ENCODE measurements at places on chromosomes 4 and X.

- no peak for DNase-seq
These were observed 12.4 kb downstream of the ZBTB49 start for GRCh38 chr4:4302416-4302815.

DNA sequence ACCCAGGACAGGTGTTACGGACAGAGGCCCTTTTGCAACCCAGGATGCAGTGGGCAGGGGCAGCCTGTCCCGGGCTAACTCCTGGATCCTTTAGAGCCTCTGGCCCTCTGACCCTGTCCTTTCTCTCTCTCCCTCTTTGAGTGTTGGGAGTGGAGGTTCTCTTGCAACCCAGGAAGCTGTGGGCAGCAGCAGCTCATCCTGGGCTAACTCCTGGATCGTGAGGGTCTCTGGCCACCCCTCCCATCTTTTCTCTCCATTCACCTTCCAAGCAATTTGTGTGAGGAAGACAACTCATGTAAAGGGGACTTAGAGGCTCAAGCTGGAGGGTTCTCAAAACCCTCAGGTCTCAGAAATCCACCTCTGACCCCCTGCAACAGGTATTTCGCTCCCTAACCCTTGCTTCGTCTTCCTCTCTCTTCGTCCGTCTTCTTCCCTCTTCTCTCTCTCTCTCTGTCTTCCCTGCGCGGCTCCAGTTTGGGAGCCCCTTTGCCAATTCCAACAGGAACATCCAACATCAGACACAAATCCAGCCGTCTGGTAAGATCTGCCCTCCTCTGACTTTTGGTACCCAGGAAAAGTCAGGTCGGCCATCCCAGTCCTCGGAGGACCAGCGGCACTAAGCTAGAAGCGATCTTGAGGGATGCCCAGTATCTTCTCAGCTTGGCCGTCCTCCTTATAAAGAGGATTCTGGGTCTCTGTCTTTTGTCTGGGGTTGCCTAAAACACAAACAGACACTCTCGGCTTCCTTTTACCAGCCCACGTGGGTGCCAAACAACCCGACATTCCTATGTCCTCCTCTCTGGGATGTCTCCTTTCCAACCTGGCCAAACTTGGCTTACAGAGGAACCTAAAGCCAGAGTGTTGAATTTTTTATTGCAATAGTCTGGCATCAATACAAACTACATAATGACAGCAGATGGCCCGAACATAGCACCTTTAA, 7.9 kb downstream of the ASMTL start:
- DNase-seq = no peak

GRCh38 chrX:44343412-44344141, at the start of gene EFHC2:
TSS of gene EFHC2 (minus strand) at chrX:44343672. CDS start at chrX:44343588, 84 bp downstream.
- no peak for DNase-seq

GRCh38 chrX:131365766-131366165, 76.7 kb upstream of the IGSF1 start:
- no peak for DNase-seq

DNA sequence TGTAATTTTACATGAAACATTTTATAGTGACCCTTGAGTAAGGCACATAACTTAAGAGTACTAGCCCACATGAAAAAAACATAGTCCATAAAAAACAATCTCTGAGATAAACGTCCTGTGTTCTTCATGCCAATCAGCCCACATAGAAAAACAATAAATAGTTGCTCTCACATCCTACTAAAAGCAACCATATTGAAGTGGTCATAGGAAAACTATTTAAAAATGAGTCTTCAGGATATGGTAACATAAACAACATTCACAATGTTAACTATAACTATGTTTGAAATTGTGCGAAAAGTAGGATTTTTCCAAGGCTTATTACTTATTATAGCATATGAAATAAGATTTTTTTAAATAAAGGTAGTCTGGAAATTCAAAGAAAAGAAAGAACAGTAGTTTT, 77.1 kb upstream of the EPHA5 start:
- no peak for DNase-seq

GRCh38 chrX:149506349-149506748, 1.2 kb upstream of the IDS start:
- DNase-seq = no peak

GRCh38 chrX:107228486-107228819, 22.0 kb downstream of the DNAAF6 start:
- DNase-seq = no peak

DNA sequence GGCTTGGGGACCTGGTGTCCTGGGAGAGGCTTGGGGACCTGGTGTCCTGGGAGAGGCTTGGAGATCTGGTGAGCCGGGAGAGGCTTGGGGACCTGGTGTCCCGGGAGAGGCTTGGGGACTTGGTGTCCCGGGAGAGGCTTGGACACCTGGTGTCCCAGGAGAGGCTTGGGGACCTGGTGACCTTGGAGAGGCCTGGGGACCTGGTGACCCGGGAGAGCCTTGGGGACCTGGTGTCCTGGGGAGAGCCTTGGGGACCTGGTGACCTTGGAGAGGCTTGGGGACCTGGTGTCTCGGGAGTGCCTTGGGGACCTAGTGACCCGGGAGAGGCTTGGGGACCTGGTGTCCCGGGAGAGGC, 12.6 kb downstream of the SHOX start:
- DNase-seq = no peak

DNA sequence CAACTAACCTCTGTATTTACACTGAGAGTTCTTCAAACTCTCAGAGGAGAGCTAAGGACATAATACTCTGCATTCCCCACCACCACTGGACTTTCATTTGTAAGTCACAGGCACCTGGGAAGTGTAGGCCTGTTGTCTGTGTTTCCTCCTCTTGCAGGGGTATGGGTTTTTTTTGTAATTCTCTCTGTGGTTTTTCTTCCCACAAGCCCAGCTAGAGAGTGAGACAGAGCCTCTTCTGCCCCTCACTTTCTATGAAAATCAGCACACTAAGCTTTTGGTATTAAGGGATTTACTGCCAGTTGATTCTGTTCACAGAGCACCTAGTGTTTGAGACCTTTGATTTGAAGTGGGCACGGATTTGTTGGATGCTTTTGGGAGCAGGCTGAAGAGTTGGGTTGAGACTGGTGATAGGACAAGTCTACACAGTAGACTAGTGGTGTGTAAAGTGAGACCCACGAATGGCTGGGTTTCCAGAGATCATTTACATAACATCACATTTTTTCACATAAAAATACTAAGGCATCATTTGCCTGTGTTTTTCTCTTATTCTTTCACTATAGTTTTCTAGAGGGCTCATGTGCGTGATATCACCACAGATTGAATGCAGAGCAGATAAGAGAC, 28.9 kb upstream of the WDR17 start:
- DNase-seq = no peak

DNA sequence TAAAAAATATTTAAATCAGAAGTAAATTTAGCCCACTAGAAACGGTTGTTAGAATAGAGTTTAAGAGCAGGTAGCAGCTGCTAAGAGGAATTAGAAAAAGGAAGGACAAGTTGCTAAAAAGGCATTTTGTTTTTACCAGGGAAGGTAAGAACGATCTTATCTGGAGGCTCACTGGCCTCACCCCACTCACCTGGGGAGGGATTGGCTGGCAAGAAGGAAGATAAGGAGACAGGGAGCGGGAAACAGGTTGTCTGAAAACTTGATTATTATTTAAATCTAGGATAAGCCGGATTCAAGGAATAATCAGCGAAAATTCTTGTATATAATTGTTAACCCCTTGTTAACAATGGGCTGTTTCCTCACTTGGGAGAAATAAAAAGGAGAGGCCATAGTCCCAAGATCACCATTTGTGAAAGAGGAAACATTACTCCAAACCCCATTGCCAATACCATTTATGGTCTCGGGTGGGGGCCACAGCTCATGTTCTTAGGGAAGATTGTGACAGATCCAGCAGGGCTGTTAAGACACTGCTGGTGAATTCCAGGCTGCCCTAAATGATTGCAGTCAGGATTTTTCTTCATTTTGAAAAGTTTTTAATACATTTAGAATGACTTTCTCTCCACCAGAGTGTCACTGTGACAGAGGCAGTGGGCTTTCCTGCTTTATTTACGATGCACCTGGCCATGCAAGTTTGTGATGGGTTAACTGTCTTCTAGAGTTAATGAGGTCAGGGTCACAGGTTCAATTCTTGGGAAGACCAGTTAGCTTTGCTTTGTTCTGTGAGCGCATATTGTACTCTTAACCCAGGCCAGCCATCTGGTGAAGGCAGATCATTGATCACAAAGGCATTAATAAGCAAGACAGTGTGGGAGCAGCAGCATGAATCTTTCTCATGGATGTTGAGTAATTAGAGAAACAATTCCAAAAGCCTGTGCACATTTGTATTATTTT, 106.6 kb downstream of the CEP135 start:
- no peak for DNase-seq

DNA sequence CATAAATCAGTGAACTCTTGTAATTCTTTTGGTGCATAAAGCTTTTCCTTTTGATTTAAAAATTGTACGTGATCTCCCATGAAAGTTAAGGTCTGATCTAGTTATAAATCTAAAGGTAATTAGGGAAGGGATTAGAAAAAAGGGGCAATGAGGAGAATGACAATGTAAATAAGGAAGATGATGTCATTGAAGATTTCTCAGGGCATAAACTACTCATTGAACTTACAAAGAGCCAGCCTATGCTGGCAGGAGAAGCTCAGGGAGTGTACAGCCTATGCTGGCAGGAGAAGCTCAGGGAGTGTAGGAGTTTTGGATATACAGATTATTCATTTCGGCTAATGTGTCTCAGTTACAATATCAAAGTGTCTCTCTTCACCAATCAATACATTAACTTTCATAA, 1533.5 kb upstream of the ADGRL3 start:
- DNase-seq = no peak
